ENCODE measurements at places on chromosomes 1 and 21.
A peak's percentile ranks its signal among the peaks of the same experiment; 100 is the strongest.

DNA sequence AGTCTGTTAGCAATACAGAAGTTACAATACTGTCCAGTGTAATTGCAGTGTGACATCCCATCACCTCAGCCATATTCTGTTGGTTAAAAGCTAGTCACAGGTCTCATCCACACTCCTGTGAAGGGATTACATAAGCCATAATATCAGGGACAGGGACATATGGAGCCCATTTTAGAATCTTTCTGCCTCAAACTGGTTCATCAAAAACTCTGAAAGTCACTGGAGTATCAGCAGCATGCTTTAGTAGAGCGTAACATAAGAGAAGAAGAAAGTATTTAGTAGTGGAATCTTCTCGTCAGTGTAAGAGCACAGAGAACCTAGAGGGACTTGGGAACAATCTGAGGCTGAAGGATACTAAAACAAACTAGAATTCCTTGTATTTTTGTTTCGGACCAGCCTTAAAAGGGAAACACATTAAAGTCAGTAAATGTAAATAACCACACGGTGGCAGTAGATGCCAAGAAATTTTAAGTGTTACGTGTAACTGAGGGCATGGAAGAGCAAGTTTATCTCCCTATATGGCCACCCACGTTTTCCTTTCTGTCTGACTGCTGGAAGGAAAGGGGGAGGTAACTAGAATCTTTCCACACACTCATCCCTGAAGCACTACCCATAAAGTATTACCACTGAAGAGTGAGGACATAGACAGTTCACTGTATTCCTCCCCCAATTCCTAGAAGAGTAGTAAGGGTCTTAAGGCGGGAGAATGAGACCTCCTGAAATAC, 41.6 kb upstream of the AGL start:
- peak; percentile 80 for DNase-seq

DNA sequence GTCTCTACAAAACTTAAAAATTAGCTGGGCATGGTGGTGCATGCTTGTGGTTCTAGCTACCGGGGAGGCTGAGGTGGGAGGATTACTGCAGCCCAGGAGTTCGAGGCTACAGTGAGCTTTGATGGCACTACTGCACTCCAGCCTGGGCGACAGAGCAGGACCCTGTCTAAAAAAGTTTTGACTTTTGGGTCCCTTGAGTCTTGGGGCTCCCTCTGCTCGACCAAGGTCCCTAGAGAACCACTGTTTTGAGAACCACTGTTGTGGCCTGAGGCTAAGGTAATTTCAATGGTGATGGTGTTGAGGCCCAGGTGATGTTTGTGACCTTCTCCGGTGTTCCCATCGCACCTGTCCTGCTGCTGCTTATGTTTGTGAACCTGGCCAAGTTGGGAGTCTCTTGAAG, 3.1 kb upstream of the CAMTA1 start:
- DNase-seq: no peak

DNA sequence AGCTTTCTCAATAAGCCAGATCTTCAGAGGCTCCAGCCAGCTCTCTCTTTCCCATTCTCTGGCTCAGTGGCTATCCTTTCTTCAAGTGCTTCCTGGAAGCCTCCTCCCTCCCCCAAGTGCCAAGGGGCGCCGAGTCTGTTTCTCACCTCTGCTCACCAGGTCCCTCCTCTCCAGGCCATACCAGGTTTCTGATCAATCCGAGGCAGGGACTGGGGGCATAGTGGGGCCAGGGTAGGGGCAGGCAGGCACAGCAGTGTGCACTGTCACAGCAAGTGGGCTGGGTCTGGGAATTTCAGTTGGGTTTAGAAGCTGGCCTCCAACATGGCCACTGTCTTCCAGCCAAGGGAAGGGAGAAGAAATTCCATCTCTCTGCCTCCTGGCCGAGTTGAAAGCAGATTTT, 56.5 kb downstream of the NAV1 start:
- no peak for DNase-seq

- no peak for DNase-seq
These were observed 6.7 kb downstream of the ERG start for GRCh38 chr21:38491536-38491935.

DNA sequence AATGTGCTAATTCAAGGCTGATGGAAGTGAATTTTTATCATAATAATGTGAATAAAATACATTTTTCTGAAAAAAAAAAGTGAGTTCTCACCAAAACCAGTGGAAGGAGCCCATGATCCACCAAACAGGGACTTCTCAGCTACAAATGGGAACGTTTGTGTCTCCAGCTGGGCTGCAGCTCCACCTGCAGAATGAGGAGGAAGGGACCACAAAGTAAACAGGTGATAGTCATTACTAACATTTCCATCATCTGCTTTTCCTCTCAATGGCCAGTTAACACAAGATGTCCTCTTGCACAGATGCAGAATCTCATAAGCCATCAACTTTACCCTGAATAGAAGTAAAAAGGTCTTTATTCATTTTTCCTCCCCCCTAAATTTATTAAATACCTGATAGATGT, 246.2 kb downstream of the MRPL39 start:
- DNase-seq: no peak
